CD4-positive, alpha-beta T cell treated with Interleukin-17A for 1 hour (primary cell): ENCODE measurements at places on chromosomes 5 and 9.

DNA sequence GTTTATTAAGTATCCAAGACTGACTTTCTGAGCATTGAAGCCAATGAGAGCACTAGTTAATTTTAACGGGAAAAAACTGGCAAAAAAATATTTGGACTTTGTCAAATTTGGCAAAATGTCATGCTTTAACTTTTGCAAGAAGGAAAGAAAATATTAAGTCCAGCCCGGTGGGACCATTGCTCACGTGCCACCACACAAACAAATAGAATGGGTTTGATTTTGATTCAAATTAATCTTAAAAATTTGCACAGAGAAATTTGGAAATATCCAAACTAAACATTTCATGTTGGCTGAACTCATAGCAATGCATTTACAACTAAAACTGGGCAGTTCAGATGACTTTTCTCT lies 302.2 kb downstream of the EBF1 start:
- DNase-seq: no peak

DNA sequence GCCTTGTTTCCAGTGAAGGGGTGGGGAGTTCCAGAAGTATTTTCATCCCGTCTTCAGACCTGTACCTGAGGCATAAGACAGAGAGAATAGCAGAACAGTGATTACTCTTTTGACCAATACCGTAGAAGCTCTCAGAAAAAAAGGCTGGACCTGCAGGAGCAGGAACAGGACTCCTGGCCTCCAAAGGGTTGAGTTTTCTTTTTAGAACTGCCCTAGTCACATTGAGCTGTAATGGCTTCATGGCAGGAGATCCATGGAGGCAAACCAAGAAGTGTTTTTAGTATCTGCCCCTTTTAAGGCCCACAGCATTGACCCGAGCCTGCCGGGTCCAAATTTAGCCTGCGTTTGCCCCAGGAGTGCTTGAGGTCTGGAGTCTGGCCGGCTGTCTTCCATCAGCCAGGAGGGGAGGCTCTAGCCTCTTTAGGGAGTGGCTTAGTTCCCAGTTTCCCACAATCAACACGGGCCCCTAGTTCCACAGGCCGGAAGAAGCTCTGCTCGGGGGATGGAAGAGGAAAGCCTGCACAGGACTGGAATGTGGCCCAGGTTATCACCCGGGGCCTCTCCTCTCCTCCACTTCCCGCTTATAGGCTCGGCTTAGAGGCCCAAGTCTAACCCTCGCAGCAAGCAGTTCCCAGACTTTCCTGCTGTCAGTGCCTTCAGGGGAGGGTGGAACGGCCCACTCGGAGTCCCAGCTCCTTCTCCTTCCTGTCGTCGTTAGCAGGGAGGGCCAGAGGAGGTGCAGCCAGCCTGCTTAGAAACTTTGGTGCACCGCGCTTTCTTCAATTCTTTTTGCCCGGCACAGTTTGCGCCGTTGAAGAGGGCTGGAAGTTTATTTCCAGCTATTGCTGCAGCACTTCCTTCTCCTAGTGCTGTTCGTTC lies 80.7 kb downstream of the C9orf152 start:
- no peak for DNase-seq

GRCh38 chr5:133738271-133738670 lies 125.9 kb upstream of the FSTL4 start:
- no peak for DNase-seq

DNA sequence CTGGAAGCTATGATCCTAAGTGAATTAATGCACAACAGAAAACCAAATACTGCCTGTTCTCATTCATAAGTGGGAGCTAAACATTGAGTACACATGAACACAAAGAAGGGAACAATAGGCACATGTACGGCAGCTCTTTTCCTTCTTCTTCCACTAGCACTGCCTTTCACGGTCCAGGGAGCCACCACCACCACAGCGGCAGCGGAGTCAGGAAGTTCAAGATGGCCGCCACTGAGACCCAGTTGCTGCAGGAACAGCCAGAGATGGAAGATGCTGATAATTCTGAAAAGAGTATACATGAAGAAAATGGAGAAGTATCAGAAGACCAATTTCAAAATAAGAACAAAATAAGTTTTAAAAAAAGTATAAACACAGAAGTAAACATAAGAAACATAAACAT lies 39.5 kb upstream of the TNFSF15 start:
- no peak for DNase-seq

DNA sequence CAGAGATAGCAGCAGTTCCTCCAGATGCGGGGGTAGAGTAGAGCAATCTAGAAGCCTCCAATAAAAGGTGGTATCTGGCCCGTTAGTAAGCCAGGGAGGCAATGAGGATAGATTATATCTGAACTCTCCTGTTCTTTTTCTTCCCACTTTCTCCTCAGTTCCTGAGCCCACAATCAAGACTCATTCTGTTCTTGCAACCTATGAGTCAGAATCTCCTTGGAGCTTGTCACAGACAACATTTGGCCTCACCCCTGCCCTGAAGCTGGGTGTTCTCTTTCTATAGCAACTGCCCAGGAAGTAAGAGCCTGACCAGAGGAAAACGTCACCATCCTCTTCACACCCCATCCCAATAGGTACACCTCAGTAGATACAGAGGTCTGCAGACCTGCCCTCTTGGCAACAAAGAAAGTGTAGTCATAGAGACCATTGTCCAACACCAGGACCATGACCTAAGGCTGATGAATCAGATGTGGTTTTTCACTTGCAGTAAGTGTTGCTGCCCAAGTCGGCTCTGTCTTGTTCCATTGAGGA lies 76.3 kb upstream of the PCA3 start:
- DNase-seq: no peak

- DNase-seq: no peak
Measured at GRCh38 chr9:126391713-126392661, 65.4 kb downstream of the MVB12B start.

GRCh38 chr5:133818031-133818431 lies 150.4 kb downstream of the C5orf15 start:
- no peak for DNase-seq

DNA sequence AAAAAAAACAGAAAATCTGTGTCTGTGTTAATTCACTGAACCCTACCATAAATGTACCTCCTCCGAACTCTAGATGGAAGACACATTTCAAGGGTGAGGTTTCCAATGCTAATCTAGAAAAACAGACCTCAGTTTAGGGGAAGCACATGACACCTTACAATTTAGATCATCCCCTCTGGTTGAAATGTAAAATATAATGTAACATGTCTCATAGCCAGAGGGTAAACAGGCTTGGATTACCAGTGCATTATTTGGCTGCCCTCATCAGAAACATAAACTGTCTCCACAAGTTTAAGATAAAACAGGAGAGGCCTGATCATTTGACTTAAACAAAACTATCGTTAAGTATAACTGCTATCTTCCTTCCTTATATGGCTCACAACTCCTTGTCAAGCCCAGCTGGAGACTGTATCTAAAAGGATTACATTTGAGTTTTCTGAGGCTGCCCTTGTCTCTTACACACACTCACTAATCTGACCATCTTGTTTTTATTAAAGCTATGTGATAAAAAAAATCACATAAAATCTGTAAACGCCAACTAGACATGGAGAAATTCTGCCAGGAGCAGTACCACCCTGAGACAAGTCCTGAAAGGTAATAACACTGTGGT lies 105.7 kb downstream of the LURAP1L start:
- no peak for DNase-seq

- DNase-seq: no peak
Measured at GRCh38 chr5:37668524-37669047, 171.3 kb downstream of the GDNF start.

DNA sequence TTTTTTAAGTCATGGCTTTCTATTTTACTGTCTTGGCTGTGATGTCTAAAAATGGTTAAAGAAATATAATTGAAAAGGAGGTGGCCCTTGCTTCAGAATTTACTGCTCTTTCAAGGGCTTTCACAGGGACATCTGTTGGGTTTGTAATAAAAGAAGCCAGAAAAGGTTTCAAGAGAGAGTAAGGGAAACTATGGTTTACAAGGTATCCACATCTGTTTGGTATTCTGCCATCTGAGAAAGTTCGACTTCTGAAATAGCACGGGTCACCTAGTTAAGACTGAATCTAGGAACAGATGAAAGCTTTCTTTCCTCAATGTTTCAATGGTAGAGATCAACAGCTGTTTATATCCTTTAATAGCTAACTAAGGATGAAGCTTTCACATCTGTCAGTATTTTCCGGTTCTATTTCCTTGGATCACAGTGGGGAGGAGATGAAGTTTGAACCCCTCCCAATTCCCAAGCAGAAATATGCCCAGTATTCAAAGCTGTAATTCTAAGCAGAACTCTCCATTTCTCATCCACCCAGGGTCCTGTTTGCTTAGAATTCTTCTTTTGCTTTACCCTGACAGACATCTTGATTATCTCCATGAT lies 72.8 kb upstream of the IFNK start:
- no peak for DNase-seq

DNA sequence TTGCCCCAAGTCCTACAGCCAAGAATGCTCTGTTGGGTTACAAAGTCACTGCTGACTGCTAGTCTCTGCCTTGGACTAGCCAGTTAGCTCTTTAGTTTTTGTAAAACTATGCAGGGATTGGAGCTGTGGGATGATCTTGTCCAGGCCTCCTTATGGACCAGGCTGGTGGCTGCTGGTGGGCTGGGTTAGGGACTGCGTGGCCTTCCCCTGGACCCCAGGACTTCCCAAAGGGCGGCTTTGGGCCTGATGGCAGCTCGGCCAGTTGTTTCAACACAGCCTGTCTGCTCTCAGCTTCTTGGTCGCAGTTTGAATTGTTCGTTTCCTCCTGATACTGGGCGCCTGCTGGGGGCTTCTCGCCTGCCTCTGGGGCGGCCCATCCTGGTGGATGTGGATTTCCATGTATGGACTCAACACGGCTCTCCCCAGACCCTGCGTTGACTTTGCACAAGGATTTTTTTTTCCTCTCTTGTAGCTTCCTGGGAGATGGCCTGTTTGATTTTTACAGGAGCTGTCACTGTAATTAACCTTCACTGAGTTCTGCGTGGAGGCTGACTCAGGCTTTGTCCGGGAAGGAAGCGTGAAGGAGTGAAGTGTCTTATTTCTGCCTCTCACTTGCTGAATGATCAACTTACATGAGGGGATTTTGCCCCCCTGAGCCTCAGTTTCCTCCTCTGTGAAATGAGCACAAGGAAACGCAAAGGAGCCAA lies 91.9 kb upstream of the NEURL1B start:
- no peak for DNase-seq
